ENCODE measurements at places on chromosomes 4 and X.

GRCh38 chr4:141900856-141901255, 264.5 kb downstream of the IL15 start:
- no peak for DNase-seq

- no peak for DNase-seq
These were observed 4.3 kb downstream of the ARHGAP4 start for GRCh38 chrX:153921511-153922446.

- no peak for DNase-seq
These were observed 47.7 kb downstream of the MANBA start for GRCh38 chr4:102713096-102713495.

- DNase-seq: no peak
These were observed 430.6 kb downstream of the DTHD1 start for GRCh38 chr4:36712013-36712412.

DNA sequence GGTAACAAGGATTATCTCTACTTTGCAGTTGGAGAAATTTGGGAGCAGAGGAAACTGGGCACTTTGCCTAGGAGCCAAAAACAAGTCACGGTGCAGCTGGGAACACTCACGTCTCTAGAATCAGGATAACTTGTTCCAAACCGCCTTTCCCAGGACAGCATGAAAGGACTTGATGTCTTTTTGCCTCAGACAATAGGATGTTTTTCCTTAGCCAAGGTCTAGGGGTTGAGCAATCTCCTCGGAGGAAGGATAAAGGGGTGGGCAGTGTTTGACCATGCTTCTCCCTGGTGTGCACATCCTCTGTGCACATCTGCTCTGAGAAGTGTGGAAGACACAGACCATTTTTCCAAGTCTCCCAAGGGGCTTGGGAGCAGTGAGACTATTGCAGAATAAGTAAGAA, 1.7 kb upstream of the SPARCL1 start:
- DNase-seq: no peak

DNA sequence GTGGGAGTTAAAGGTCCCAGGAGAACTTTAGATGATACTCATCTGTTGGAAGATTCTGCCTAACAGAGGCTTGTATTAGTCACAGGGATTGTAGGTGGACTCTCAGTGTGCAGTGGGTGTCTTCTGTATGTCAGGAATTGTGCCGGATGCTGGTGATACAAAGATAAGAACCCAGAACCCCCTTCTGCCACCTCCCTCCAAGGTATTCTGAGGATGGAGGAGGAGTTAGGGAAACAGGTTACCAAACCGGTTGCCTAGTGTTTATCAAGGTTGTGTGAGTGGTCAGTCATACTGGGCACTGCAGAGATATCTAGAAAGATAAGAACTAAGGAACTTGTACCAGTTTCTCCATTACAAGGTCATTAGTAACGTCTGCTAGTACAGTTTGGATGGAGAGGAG, 61.6 kb downstream of the PTTG2 start:
- DNase-seq: no peak

GRCh38 chr4:85952528-85952927, 407.3 kb downstream of the MAPK10 start:
- no peak for DNase-seq

GRCh38 chr4:772776-773175, 53.2 kb downstream of the CPLX1 start:
- no peak for DNase-seq

DNA sequence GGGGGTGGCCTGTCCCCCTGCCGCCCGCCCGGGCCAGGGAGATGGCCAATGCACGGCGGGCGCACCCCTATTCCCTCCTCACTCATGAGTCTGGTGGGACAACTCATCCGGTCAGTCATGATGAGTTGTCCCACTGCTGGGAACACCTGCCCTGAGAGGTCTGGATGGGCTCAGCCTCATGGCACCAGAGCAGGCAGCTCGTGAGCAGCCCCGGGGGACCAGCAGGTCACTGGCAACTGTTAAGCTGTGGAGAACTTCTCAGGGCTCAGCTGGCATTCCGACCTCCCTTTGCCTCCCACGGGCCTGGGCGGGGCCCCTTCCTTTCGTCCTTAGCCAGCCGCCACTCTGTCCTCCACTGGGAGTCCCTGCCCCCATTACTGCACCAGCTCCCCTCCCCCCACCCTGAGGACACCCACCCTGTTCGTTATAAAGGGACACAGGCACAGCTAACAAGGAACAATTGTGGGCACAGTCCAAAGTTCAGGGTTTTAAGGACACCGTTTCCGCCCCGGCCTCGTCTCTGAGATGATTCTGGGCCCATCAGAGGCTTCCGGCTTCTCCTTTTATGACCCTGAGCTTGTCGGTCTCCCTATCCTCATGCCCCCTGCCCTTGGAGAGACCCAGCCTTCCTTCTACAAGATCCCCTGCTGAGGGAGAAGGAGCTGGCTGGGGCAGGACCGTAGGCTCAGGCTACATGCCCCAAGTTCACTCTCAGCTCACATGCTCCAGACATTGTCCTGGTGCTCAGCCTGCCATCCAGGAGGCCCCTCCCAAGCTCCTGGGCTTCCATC, 14.6 kb upstream of the KIAA0232 start:
- DNase-seq: no peak

DNA sequence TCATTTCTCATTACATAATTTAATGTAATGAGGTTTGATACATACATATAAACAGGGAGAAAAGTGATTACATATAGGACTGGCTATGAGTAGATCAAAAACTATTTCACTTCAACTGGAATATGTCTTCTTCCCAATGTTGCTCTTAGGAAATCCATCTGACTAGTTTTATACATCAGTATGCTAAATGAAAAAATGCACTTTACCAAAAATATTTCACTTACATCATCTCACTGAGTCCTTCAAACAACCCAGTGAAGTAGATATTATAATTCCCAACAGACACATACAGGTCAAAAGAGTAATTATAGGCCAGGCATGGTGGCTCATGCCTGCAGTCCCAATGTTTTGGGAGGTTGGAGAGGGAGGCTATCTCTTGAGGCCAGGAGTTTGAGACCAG, 215.9 kb downstream of the MID1 start:
- no peak for DNase-seq

DNA sequence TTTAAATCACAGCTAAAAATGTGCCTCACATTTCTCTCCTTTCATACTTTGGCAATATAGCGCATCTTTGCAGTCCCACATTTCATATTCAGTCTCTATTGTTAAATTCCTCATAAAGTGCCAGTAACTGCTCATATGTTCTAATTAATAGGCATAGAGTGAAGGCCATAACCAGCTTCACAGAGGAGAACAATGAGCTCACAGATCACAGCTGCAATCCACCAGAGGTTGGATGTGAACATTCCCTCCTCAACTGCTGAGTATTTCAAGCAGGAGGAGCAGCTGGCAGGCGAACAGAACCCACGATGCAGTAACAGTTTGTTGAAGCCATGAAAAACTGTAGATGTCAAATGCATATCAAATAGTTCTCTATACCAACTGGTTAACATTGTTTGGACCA, 2088.7 kb upstream of the AGA start:
- DNase-seq: no peak

GRCh38 chr4:162011089-162011488, 152.7 kb downstream of the FSTL5 start:
- DNase-seq: no peak

DNA sequence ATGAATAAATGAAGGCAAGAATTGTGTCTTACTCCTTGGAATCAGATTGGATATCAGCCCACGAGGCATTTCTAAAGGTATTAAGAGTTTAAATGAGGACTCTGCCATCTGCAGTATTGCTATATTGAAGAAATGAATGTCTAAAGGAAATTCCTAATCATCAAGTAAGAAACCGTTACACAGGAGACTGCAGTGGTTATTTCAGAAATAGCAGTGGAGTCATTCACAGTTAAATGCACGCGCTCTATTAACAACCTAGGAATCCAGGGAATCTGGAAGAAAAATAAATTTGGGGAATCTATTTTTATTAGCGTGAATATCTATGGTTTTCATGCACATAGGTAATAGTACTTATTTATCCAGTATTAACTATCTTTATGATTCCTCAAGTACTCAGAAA, 334.2 kb downstream of the TENM3 start:
- DNase-seq: no peak

- DNase-seq: no peak
These were observed 4.5 kb upstream of the LNX1 start for GRCh38 chr4:53595834-53596233.

- DNase-seq: peak; percentile 53
These were observed 885 bp downstream of the CCDC110 start for GRCh38 chr4:185470501-185471195.

- DNase-seq: no peak
These were observed 28.1 kb downstream of the BMP3 start for GRCh38 chr4:81058621-81059020.

DNA sequence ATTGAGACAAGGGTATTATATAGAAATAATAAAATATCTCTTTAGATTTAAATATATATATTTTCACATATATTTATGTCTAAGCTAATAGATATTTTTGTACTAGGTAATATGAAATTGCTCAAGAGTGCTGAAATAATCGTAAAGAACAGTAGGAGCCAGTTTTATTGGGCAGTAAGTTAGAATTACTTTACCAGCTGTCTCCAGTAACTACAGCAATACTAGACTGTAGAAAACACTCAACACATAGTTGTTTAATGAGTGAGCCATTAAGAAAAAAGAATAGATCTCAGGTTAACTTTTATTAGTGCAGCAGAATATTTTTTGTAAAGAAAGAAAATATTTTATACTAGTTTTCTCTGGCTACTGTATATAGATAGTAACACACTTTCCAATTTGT, 715.2 kb downstream of the TRIML1 start:
- DNase-seq: no peak

- no peak for DNase-seq
These were observed 32.8 kb downstream of the VCX2 start for GRCh38 chrX:8138252-8138651.

GRCh38 chr4:93183576-93183975, 645.0 kb upstream of the ATOH1 start:
- no peak for DNase-seq

Measured in right renal pelvis (tissue), 4 donors.